ENCODE measurements at places on chromosomes 4 and X.

- peak; percentile 2 for DNase-seq
These were observed 14.5 kb upstream of the TXLNG start for GRCh38 chrX:16771483-16772398.

DNA sequence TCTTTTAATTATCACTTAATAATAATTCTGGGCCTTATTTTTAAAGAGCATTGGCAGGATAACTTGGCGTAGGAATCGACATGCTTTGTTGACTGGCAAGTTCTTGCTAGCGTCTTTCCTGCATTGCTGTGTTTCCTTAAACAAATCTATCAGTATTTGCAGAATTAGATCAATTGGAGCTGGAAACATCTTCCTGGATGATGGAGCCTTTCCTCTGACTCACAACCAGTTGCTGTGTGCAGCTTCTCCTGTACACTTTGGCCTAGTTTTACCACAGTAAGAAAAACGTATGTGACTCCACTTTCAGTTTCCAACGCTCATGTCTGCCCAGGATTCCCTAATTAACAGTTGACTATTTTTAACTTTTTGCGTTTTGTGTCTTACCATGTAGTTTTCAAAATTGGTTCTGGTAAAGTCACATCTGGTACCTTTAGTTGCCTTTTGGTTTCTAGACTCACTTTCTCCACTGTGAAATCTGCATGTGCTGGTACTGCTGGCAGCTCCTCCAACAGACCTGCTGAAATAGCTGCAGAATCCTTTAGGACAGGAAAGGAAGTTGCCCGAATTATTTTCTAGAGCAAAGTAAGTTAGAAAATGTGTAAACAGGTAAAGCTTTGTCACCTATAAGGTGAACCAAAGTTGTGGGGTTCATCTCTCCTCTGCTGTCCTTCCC is 553.2 kb upstream of the FAT1 start:
- no peak for DNase-seq

DNA sequence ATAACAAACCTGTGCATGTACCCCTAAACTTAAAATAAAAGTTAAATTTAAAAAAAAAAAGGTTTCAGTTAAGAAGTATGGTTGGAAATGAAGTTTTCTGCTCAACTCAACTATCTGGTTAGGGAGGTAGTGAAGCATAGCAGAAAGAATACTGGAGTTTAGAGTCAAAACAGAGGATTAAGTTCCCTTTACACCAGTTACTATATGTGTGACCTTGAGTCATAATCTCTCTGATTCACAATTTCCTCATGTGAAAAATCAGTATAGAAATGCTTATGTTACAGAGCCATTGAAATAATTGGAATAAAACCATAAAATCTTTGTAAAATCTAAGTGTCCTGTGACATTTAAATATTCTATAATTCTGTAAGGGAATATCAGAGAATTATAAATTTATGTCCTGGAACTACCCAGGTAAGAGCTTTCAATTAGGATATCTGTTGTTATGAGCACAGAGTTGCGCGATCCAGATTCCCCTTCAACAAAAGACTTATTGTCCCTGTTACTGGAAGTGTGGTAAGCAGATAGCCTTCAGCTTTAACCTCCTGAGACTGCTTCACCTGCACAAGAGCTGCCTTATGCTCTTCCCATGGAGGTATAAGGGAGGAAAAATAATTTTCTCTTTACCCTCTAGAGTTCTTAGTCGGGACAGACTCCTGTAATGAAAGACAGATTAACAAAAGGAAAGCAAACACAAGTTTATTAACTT is 203.8 kb upstream of the NRK start:
- no peak for DNase-seq

GRCh38 chr4:7510538-7510937 is 75.8 kb upstream of the PSAPL1 start:
- DNase-seq = no peak

DNA sequence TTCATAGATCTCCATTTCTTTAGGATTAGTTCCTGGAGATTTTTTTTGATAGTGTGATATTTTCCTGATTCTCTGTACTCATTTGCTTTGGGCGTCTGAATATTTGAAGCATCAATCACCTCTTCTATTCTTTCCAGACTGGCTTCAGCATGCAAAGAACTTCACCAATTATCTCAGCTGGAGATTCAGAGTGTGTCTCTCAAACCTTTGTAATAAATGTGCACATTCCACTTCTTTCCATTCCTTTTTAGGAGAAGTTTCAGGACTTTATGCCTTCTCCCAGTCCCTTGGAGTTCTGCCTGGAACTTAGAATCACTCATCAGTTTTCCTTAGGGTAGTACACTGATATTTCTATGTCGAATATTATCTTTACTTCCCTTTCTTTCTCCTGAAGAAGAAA is 334.8 kb downstream of the TEX13C start:
- DNase-seq = no peak

- DNase-seq = no peak
These were observed 175.3 kb downstream of the QDPR start for GRCh38 chr4:17336524-17336961.

- no peak for DNase-seq
These were observed 10.3 kb upstream of the DUSP9 start for GRCh38 chrX:153636716-153637115.

DNA sequence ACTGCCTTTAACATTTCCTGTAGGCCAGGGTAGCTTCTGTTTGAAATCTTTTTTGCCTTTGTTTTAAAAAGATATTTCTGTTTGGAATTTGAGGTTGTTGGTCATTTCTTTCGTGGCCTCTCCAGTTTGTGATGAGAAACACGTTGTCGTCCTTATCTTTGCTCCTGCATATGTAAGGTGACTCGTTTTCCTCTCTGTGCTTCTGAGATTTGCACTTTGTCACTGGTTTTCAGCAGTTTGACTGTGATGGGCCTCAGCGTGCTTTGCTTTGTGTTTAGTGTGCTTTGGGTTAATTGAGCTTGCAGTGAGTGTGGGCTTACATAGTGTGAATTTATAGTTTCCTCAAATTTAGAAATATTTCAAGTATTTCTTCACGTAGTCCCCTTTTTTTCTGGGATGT is 81.5 kb downstream of the FAM193A start:
- no peak for DNase-seq

- no peak for DNase-seq
These were observed 448.2 kb downstream of the PPARGC1A start for GRCh38 chr4:23441530-23442069.

- peak; percentile 27 for DNase-seq
These were observed 300.2 kb downstream of the USP46 start for GRCh38 chr4:52358883-52359321.

GRCh38 chr4:14640476-14640875 is 361.8 kb upstream of the CPEB2 start:
- no peak for DNase-seq

GRCh38 chrX:40853004-40853815 is 117.9 kb upstream of the MED14 start:
- no peak for DNase-seq

DNA sequence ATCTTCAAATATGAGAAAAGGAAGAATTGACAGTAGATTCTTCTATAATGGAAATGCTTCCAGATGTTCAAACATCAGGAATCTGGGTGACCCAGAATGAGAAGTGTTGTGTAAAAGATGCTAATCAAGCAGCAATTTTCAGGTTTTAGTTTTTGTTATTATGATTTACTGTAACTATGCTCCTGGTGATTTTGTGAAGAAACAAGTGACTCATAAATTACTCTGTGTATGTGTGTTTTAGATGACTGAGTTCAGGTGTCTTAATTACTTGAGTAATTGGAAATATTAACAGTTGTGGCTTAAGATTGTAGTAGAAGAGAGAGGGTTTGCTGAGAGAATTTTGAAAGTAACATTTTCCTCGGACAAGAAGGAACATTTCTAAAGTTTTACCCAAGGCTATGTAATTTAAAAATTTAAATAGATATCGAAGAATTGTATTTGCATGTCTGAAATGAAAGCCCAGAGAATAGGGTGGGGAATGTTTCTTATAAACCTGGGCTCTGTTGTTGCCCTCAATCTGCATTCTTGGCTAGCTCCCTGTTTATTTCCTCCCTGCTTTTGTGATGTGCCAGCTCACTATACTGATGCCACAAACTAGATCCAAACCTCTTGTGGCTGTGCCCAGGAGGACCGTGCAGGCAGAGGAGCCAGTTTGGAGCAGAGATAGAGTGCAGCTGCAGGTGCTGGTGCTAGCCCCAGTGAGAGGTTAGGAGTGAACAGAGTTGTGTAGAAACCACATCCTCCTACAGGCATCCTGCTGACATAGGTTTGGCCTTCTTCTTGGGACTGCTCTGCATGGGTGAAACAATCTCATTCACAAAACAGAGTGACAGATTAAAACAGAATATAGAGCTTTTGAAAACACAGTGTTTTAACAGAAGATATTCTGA is 25.4 kb upstream of the TNIP3 start:
- DNase-seq = no peak
